Activated CD4-positive, alpha-beta memory T cell treated with anti-CD3 and anti-CD28 coated beads, Interleukin-2, amount 10 ng/mL, durations not matched to agents 7 days and 5 days (primary cell): ENCODE measurements at places on chromosomes 1 and 21.

DNA sequence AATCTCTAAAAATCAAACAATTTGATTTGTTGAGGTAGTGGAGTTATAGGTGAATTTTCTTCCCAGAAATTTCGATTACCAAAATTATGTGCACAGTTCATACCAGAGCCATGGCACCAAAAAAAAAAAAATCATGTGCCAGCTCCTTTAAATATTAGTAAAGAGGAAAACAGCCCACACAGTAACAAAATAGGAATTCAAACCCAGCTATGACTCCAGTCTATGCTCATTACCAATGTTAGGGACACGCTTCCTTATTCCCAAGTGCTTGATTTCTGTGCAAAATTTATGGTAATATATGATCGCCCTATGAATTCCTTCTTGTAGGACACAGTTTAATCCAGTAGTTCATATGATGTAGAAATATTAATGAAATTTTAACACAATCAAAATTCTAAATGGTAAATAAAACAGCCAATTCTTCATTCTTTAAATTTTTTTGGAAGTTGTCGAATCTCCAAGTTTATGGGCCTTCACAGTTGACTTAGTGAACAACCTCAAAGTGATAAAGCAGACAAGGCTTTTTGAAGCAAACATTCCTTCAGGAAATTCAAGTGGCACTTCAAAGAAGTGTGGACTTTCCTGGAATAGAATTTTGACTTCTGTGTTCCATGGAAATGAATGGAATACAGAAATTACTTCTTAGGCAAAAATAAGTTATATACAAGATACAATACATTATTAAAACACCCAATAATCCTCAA, 1.9 kb downstream of the TOR1AIP2 start:
- H3K27me3 ChIP-seq = no peaks in the 10 kb centered on the region
- no peak for DNase-seq
- peaks cover 24% of the 10 kb centered on the region for H3K36me3 ChIP-seq
- H3K4me1 ChIP-seq = peaks cover 54% of the 10 kb centered on the region

DNA sequence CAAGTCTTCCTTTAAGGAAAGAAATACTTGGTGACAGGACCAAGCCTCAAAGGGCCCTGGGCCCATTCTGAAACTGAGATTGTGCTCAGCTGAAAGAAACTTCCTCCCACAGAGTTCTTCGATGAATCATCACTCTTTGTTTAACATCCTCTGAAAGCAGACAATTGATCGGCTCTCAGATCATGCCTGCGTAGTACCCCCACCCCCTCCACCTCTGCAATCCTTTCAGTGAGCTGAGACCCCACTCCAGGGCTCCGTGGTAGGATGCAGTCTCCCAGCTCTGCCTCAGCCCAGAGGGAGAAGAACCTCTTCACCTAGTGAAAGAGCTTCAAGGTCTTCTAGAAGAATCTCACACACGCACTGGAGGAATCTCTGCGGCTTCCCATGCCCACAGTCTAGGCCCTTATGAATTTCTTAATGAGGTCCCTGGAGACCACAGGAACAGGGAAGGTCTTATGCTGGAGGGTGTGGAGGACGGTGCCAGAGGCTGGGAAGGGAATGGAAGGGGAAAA, 104.9 kb upstream of the SOD1 start:
- peak overlapping the region; percentile 48 for H3K27ac ChIP-seq
- peak; percentile 32 for DNase-seq
- H3K4me1 ChIP-seq = peaks cover 46% of the 10 kb centered on the region
- peaks cover 7% of the 10 kb centered on the region for H3K36me3 ChIP-seq

- peaks cover 57% of the 10 kb centered on the region for H3K4me1 ChIP-seq
- H3K27ac ChIP-seq = peak overlapping the region; percentile 93
- peaks cover 54% of the 10 kb centered on the region for H3K36me3 ChIP-seq
- no peaks in the 10 kb centered on the region for H3K27me3 ChIP-seq
Observed at GRCh38 chr1:175191659-175192058, 917 bp downstream of the KIAA0040 start.

DNA sequence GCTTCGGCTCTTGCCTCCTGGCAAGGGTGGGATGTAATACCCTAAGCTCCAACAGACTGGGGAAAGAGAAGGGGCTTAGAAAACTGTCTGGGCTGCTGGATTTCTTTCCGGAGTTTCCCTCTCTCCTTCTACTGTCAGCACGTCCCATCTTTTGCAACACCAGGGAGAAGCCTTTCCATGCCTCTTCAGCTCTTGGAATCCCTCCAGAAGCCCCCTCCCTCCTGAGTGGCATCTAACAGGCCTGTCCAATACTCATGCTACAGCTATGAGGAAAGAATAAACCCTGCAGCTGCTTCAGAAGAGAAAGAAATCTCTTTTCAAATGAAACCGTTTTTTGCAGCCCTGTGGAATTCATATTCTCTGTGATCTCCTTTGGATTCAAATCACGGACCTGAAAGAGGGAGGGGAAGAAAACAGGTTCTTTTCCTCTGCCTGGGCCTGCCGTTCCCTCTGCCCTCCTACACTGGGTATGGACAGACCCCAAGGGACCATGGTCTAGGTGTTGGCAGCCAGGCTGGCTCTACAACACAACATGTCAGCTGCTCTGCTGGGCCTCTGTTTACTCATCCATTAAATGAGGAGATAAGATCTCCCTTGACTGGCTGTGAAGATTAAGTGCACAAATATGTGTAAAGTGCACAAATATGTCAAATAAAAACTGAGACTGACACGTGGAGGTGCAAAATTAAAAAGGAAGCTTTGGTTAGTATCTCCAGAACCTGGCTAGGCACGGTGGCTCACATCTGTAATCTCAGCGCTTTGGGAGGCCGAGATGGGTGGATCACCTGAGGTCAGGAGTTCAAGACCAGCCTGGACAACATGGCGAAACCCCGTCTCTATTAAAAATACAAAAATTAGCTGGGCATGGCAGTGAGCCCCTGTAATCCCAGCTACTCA, 6.0 kb upstream of the CAPN2 start:
- no peaks in the 10 kb centered on the region for H3K36me3 ChIP-seq
- H3K4me3 ChIP-seq = no peak overlapping the region
- no peak for DNase-seq
- H3K27ac ChIP-seq = no peak overlapping the region

- H3K4me3 ChIP-seq = no peak overlapping the region
- no peak for DNase-seq
- no peak overlapping the region for H3K27ac ChIP-seq
- H3K36me3 ChIP-seq = no peaks in the 10 kb centered on the region
- no peaks in the 10 kb centered on the region for H3K27me3 ChIP-seq
- no peaks in the 10 kb centered on the region for H3K4me1 ChIP-seq
Observed at GRCh38 chr1:199736646-199737045, 290.9 kb upstream of the NR5A2 start.

GRCh38 chr1:32764826-32765569, 52.2 kb downstream of the YARS1 start:
- H3K4me3 ChIP-seq = no peak overlapping the region
- no peaks in the 10 kb centered on the region for H3K36me3 ChIP-seq
- no peaks in the 10 kb centered on the region for H3K27me3 ChIP-seq
- H3K4me1 ChIP-seq = peaks cover 4% of the 10 kb centered on the region
- no peak overlapping the region for H3K27ac ChIP-seq
- no peak for DNase-seq

DNA sequence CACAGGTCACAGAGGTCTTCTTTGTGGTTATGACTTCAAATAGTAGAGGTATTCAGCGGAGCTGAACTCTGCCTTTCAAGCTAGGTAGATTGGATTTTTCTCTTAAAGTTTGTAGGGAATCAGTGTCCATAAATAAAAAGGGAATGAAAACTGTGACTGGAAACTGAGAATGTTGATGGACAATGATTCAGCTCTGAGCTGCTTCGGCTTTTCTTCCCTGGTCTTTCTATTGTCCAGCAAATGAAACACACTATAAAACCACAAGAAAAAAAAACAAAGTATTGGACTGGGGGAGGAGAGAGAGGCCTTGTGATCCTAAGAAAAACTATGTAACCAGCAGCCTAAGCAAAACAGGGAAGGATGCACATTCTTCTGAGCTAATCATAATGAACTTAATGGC, 11.1 kb downstream of the TNNI3K start:
- H3K4me1 ChIP-seq = no peaks in the 10 kb centered on the region
- H3K36me3 ChIP-seq = no peaks in the 10 kb centered on the region
- H3K4me3 ChIP-seq = no peak overlapping the region
- DNase-seq = no peak

DNA sequence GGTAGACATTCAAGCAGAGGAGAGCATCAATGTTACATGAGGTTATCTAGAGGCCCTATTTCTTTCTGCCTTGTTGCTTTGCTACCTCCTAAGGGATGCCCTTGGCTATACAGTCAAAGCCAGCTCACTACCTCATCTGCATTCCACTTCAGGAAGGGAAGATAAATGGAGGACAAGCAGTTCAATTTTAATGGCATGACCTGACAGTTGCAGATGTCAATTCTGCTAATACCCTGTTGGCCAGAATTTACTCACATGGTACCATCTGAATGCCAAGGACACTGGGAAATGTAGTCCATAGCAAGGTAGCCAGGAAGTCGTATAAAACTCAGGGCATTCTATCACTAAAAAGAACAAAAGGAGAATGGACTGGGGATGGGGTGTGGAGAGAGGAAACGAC, 31.5 kb downstream of the PALMD start:
- no peak for DNase-seq
- H3K36me3 ChIP-seq = no peaks in the 10 kb centered on the region
